Stomach (tissue), 19 donors: ENCODE measurements at places on chromosomes 13 and 19. TPM values are rescaled to one million over a fixed set of nuclear protein-coding genes. Genes with fewer than 3 reads are reported as not detected.

SPTBN4 gene
- total RNA-seq, result 2.6 TPM

ARHGAP33 gene
- 73.6 TPM for total RNA-seq

MBD3L3 gene
- not detected for total RNA-seq

TMPRSS9 gene
- not detected for total RNA-seq

PTH2 gene
- total RNA-seq, result not detected

TNFSF9 gene
- not detected for total RNA-seq
